Muscle of leg (tissue), 16 donors: ENCODE measurements at places on chromosomes 4 and X.

DNA sequence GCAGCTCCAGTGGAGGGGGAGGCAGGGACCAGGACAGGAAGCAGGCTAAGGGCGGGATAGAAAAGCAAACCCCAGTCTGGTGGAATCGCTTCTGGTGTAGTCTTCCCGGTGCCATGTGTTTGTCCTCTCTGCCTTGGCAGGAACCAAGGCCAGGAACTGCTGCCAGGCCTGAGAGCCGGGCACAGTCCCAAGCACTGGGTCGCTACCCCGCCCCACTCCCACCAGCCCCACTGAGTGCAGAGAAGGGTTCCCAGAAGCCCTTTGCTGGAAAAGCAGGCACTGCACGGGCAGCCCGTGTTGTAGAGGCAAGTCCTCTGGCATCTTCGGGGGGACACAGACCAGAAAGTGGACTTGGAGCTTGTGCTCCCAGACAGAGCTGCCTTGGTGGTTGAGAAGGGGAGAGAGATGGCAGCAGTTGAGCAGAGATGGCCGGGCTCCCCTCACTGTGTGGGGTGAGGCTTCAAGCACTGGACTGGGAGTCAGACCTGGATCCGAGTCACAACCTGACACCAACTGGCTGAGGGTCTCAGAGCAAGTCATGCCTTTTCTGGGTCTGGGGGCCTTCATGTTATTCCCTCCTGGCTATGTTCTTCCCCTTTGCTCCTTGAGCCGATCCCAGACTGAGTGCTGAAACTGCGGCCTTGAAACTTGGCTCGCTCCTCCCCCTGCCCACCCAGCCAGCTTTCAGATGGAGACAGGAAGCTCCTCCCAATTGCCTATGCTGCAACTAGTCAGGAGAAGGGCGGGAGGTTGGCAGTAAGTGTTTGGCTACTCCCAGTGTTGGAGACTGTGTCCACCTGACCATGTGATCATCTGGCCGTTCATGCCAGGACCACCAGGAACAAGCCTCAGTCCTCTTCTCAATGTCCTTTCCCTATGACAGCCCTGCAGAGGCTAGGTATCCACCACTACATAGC is 59.7 kb upstream of the MTM1 start:
- DNase-seq: peak; percentile 76

DNA sequence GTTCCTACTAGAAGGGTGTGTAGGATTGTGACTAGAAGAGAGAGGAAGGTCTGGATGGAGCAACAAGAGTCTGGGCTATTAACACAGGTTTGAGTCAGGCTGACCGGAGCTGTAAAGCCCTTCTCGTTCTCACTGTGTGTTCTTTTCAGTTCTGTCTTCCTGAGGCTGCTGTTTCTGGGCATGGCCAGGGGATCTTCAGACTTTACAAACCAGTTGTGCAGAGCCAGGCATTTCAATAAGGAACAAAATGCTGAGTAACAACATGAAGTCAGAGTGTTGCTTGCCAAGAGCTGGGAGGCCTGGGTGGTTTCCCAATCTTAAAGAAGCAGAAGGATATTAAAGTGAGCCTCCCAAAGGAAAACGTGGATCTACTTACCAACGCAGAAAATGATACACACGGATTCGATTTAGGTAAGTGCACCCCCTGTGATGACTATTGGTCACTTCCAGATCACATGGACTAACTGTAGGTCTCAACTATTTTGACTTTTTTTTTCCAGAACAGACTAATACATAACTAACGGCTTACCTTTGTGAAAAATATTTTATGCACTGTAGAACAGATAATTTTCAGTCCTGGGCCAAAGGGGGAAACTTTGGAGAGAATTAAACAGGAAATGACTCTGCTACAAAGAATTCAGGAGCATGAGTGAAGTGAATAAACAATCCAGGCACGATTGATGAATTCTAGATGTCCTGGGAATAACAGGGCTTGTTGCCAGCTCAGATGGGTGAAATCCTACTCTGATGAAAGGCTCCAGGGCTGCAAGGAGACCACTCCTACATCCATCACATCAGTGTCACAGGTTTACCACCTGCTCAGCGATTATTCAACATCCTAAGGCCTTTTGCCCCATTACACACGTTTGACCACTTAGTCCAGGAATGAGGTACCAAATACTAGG is 94.5 kb downstream of the ANXA3 start:
- peak; percentile 97 for DNase-seq

GRCh38 chrX:115363372-115363771 is 73.9 kb downstream of the LUZP4 start:
- DNase-seq: no peak

GRCh38 chrX:24392709-24393108 is 32.3 kb downstream of the SUPT20HL1 start:
- DNase-seq: peak; percentile 46

DNA sequence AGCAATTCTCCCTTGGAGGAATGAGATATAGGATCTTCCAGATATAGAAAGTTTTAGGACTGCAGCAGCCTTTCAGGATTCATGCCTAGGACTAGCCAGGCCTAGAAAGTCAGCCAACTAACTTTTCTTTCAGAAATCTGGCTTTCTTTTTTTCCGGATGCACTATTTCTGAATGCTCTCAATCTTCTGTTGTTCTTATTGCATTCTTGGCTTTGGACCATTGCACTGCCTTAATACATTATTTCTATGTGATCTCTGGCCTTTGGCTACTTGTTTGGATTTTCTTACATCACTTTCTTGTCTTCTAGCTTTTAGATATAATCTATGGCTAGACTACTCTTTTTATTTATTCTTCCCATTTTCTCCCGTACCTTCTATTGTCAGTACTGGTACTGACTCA is 813.1 kb upstream of the HTR2C start:
- DNase-seq: peak; percentile 60

GRCh38 chr4:73413294-73413755 is 9.2 kb downstream of the ALB start:
- DNase-seq: no peak

DNA sequence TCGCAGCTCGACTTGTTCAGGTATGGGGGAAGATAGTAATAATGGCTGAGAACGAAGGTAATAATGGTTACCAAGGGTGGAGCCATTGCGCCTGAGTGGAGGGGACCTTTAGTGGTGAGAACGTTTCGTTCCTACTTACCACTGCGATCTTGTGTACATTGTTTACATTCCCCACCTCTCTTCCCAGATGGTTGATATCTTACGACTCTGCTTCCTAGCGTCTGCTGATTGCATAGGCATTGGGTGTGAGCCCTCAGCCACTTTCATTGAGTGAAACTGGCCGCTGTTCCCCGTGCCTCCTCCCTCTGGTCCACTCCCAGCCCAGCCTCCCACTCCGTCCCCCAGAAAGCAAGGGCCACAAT is 850 bp downstream of the IGBP1 start:
- peak; percentile 4 for DNase-seq
